Astrocyte (in vitro differentiated cells and primary cell): ENCODE measurements at places on chromosomes 1 and 21.

- DNase-seq = no peak
Measured at GRCh38 chr1:93239863-93240262, 59.3 kb downstream of the CCDC18 start.

- no peak for DNase-seq
Measured at GRCh38 chr1:172777767-172778166, 118.9 kb downstream of the FASLG start.

DNA sequence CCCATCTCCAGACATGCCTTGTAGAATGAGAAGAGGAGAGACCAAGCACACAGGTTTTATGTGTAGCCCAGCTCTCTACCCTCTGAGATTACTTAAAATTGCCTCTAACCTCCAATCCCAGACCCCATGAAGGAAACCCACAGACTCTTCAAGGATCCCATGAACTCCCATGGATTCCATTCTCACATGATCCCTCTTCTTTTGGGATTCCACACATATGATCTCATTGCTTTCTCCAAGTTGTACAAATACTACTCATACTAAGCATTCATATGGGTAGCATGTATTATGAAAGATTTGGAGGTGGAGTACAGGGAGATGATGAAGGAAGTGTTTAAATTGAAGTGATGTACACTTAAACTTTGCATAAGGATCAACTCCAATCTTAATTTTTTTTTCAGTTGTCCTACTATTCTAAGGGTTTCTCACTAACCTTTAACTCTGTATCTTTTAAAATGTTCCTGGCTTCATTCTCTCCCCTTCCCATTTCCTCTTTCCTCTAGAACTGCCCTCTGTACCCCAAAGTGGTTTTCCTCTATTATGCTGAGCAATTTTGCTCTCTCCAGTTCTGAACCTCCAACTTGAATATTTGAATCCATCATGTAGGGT is 41.6 kb downstream of the MFSD2A start:
- no peak for DNase-seq

GRCh38 chr1:220786057-220786336 is 716 bp upstream of the MTARC1 start:
- DNase-seq = no peak

DNA sequence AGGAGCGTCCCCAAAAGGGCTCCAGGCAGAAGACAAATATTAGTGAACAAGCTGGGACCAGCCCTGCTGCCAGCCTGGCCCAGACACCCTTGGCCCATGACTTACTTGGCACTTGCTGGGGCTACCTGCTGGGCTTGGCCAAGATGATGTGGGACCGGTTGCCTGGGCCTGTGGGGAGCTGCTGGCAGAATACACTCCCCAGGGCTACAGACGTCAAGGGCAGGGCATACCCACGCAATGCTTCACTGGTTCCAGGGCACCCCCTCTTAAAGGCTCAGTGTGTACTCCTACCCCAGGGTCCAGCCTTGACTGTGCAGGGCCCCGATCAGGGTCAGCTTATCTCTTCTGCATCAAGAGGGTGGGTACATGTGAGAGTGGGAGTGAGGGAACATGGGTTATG is 106.5 kb upstream of the SLC2A1 start:
- no peak for DNase-seq

DNA sequence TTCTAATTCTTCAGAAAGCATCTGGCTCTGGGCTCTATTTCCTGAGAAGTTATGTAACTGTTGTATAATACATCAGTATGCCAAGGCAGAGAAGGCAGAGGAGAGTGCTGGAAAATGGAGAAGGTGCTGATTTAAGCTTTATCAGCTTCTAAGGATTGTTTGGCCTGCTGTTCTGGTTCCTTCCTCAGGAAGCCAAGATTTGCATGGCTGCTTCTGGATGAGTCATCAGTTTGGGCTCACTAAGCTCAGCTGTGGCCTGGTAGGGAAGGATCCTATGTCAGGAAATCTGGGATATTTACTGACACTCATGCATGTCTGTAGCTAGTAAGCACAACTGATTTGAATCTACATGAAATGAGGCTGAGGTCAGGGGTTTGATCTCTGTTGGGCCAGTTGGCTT is 73.2 kb upstream of the ADGRL4 start:
- DNase-seq = peak; percentile 88

DNA sequence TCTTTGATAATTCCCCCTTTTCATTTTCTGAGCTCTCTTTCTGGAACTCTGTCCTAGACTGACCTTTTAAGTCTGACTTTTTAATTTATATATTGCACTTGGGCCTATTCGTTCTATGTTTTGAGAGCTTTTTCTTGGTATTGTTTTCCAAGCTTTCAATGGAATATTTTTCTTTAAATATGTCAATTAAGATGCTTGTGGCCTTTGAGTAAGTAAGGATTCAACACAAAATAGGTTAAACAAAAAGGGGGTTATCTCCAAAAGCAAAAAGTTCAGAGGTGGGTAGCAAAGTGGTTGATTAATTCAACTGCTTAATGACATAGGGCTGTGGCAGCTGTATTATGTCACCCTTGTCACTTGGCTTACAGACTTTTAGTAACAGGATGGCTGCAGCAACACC is 315.9 kb downstream of the LMX1A start:
- no peak for DNase-seq

DNA sequence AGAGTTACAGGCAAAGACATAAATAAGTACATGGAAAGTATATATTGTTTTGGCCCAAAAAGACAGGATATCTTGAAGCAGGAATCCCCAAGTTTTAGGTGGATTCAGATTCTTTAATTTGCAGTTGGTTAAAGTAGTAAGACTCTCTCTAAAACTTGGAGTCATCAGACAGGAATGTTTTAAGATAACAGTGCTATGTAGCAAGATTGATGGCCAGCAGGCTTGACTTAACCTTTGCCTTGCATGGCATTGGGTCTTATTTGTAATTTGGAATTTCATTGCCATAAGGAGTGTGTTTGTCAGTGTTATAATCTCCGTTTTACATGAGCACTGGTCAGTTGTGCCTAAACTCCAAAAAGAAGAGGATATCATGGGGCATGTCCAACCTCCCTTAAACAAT is 727.6 kb upstream of the CHRM3 start:
- DNase-seq = peak; percentile 90

GRCh38 chr1:59640851-59641250 is 173.9 kb upstream of the HOOK1 start:
- no peak for DNase-seq

DNA sequence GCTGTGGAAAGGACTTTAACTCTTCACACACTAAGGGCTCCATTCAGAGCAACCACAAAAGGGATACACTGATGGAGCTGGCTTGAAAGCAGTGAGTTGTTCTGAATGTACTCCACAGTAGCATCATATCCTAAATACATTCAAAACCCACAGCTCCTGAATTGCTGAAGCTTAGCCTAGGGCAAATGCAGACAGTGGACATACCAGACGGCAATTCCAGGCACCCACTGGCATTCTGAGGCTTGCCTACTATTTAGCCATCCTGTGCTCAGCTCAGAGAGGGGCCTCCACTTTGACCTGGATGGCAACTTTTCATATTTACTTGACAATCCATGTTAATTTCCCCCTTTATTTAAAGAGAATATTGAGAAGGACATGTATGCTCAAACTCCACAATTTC is 303.5 kb downstream of the NTNG1 start:
- no peak for DNase-seq

GRCh38 chr1:58721247-58721820 is 21.5 kb upstream of the MYSM1 start:
- DNase-seq = no peak

DNA sequence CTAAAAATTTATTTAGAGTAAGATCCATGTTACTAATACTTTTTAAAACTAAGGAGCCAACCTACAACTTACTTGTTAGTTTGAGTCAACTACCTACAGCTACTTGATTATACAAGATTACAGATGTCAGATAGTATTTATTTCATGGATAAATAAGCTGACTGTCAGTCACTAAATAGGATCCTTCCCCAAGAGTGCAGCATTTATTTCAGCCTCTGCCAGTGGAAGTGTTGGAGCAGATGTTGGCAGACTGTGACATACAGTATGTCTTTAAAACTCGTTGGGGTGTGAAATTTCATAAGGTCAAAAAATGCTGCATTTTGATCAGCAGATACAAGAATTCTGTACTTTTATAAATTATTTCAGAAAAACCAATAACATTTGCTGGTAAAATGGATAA is 156.2 kb downstream of the AKT3 start:
- DNase-seq = no peak

DNA sequence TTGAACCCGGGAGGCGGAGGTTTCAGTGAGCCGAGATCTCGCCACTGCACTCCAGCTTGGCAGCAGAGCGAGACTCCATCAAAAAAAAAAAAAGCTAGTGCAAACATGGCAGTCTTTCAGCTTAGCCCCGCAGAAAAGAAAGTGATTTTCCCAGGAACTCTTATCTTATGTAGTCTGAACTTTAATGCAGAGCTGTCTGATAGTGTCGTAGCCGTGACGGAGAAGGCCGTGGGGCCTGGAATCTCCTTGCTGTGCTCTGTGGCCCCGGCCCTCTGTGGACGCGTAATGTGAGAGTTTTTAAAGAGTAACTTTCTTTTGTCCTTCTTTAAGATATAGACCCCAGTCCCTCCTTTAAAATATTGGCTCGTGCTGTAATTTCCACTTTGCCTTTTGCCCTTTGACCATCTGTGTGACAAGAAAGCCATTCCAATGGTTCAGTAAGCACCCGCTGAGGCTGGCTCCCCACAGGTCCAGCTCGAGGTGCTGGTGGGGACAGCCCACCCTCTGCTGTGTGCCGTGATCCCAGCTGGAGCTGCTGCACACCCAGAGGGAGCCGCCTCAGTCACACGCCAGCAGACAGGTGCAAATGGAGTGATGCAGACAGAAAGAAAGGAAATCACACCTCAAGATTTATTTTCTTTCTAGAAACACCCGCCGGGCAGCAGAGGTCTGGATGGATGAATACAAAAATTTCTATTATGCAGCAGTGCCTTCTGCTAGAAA is 164.0 kb downstream of the PGBD5 start:
- DNase-seq = no peak

DNA sequence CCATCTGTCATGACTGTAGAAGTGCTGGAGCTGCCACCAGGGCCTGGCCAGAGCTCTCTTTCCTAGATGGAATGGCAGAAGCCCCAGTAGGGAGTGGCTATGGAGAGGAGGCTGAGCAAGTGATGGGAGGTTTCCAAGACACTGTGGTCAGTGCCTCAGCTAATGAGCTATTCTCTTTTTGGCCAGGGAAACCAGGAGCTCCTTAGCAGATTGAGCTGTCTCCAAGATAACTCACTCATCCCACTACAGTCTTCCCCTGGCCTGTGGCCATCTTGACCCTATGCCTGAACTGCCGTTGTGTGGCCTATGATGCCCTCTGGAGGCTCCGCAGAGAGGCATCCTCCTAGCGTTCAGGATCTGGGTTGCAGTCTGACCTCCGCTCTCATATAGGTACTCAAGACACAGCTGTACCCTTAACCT is 60.5 kb downstream of the ERI3 start:
- DNase-seq = peak; percentile 80

GRCh38 chr1:115239148-115239422 is 99.0 kb downstream of the NGF start:
- DNase-seq = no peak

DNA sequence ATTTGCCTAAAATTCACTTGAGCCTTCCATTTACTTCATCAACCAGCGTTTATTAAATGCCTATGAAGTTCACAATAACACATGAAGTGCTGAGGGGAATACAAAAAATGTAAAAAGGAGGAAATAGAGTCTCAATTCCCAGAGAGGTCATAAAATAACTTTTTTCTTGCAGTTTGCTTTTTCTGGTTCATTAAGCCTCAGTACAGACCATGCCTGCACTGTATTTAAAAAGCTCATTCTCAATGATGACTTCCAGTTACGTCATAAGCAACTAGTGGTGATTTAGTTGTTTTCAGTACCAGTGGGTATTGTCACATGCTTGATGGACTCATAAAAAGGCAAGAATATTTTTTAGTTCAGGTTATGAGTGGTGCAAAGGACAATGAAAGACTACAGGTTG is 160.1 kb upstream of the UBE2U start:
- DNase-seq = peak; percentile 45

GRCh38 chr1:226476648-226477319 is 68.9 kb upstream of the PARP1 start:
- DNase-seq = no peak

- DNase-seq = no peak
Measured at GRCh38 chr1:180204231-180204630, 25.8 kb upstream of the LHX4 start.

DNA sequence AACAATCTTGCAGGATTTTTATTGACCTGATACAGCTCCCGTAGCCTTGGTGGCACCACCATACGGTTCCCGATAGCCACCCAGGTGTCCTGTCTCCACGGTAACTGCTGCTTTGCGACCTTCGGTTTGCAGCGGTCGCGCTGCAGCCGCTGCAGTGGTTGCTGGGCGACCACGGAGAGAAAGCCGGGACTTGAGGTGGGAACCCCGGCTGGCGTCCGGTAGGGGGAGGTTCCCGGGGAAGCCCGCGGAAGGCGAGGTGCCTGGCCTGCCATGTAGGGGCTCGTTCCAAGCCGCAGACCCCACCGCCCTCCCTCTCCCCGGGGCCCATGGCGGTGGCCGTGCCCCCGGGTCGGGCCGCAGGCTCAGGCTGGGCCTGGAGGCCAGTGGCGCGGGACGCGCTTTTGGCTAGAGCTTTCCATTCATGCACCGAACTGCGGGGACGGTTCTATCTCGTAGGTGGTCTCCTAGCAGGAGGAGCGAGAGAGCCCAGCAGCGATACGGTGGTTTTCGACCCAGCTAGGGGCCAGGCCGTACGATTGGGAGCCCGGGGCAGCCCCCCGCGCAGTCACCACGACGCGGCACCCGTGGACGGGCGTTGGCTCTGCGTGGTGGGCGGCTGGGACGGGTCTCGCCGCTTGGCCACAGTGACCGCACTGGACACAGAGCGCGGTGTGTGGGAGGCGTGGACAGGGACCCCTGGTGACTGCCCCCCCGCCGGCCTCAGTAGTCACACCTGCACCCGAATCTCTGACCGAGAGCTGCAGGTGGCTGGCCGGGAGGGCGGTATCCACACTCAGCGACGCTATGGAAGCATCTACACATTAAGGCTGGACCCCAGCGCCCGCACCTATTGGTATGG is at the start of gene KLHDC9:
KLHDC9 (plus strand) TSS at position 152 of the 859 bp plus-strand sequence; CDS start at position 327, 175 bp downstream.
- peak; percentile 78 for DNase-seq

GRCh38 chr1:221775206-221775605 is 33.3 kb upstream of the DUSP10 start:
- DNase-seq = no peak

GRCh38 chr1:1670866-1671265 is 12.1 kb upstream of the CDK11B start:
- no peak for DNase-seq

- DNase-seq = peak; percentile 47
Measured at GRCh38 chr1:206705726-206706297, 21.1 kb downstream of the MAPKAPK2 start.

GRCh38 chr1:195866091-195866780 is 742.0 kb downstream of the KCNT2 start:
- no peak for DNase-seq

GRCh38 chr1:109193653-109194590 is 19.8 kb upstream of the SARS1 start:
- no peak for DNase-seq

DNA sequence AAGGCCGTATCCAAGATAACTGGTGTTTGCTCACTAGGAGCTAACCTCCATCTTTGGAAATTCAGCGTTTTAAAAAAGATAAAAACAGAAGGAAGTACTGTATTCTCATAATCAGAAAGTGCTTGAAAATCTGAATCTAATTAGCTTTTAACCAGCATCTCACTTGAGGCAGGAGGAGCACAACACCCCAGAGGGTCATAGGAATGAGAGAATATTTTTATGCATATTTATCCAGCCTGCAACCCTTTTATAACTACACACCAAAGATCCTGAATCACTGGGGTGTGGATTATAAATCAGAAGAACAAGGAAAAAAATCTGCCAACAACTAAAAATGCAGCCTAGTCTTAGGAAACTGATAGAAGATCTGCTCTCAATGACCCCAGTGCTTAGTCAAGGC is 68.0 kb upstream of the PTCH2 start:
- no peak for DNase-seq

GRCh38 chr1:218686258-218686657 is 341.1 kb downstream of the TGFB2 start:
- peak; percentile 55 for DNase-seq
